Epithelial cell of alveolus of lung (primary cell): ENCODE measurements at places on chromosomes 12 and 14. TPM values are rescaled to one million over a fixed set of nuclear protein-coding genes. Genes with fewer than 3 reads are reported as not detected.

Gene CSRP2
- 37.4 and 43.1 TPM in 2 replicates for total RNA-seq

Gene FSCB
- total RNA-seq, result not detected in 2 replicates

Gene CIT
- 8.3 and 12.3 TPM in 2 replicates for total RNA-seq

Gene SLCO1C1
- 0.48 TPM in 1 of 2 replicates, not detected in the other for total RNA-seq
